ENCODE measurements at places on chromosomes 1 and 21. TPM values are rescaled to one million over a fixed set of nuclear protein-coding genes. Genes with fewer than 3 reads are reported as not detected.

SMCP gene
- total RNA-seq = not detected

TMEM39B gene
- 2.9 TPM for total RNA-seq

TMPRSS2 gene
- 3.7 TPM for total RNA-seq

S100A1 gene
- total RNA-seq = not detected

DMBX1 gene
- total RNA-seq = not detected

IGSF3 gene
- 66.3 TPM for total RNA-seq

SPATC1L gene
- 0.64 TPM for total RNA-seq

FCAMR gene
- total RNA-seq = not detected

ITLN1 gene
- total RNA-seq = not detected

SUSD4 gene
- 3.1 TPM for total RNA-seq

CFHR3 gene
- total RNA-seq = not detected

NMNAT1 gene
- total RNA-seq = 15.1 TPM

TGFB2 gene
- 6.1 TPM for total RNA-seq

AMPD1 gene
- total RNA-seq = not detected

IFI44L gene
- total RNA-seq = 0.13 TPM

OR10J1 gene
- total RNA-seq = not detected

GBP1 gene
- 9.5 TPM for total RNA-seq

IVL gene
- 1.6 TPM for total RNA-seq

HMCN1 gene
- 1.9 TPM for total RNA-seq

TFF1 gene
- not detected for total RNA-seq

CYP4Z1 gene
- total RNA-seq = not detected

CFHR5 gene
- total RNA-seq = not detected

CCDC181 gene
- not detected for total RNA-seq

CD1B gene
- total RNA-seq = not detected

C2CD4D gene
- not detected for total RNA-seq

SLAMF8 gene
- not detected for total RNA-seq

LRRIQ3 gene
- 0.26 TPM for total RNA-seq

CADM3 gene
- not detected for total RNA-seq

GPR153 gene
- total RNA-seq = 16.5 TPM
